ENCODE measurements at places on chromosomes 2 and 18. TPM values are rescaled to one million over a fixed set of nuclear protein-coding genes. Genes with fewer than 3 reads are reported as not detected.

The RESP18 gene
- not detected for total RNA-seq

The KRTCAP3 gene
- 7.4 TPM for total RNA-seq

The BMP10 gene
- not detected for total RNA-seq

The TMEM17 gene
- total RNA-seq: 1.8 TPM

- no peak for DNase-seq
Observed at GRCh38 chr18:77524909-77525308, 275.3 kb downstream of the GALR1 start.

The AMMECR1L gene
- 13.7 TPM for total RNA-seq

Measured in Peyer's patch (tissue), 4 donors.